PC-3 (cell line): ENCODE measurements at places on chromosomes 7 and 10. TPM values are rescaled to one million over a fixed set of nuclear protein-coding genes. Genes with fewer than 3 reads are reported as not detected.

DNA sequence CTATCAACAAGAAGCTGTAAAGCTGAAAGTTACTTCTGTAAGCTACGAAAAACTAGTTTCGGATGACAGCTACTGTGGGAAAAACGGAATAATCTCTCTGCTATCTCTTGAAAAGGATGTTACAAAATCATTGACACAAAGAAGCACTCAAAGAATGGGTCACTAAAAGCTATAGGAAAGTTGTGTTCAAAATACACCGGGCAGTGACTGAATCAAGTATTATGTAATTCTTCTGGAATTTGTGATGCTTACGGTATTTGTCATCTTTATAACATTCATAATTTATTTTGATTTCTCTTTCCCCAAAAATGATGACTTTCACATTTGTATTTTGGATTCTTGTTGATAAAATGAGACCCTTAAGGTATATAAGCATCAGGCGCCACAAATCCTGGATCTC is 112.1 kb upstream of the KLF6 start:
- DNase-seq = peak; percentile 57

- DNase-seq = peak; percentile 51
Measured at GRCh38 chr10:100183481-100183880, 2.3 kb downstream of the ERLIN1 start.

DNA sequence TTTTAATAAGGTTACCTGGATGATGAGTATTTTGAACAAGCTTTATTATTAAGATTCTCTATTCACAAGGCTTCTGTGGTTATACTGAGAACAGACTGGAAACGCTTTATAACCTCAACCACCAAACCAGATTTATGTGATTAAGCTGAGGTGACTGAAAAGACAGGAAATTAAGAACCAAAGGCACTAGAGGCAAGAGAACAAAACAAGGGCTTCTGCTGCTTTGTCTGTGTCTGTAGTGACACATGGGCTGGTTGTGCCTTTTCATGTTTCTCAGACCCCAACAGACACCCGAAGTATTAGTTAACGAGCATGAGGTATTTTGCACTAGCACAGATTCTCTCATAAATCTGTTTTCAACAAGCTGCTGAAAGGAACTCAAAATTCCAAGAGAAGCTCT is 64.4 kb downstream of the RAPGEF5 start:
- no peak for DNase-seq

- DNase-seq = peak; percentile 98
Measured at GRCh38 chr10:67819768-67820204, 18.2 kb downstream of the DNAJC12 start.

GRCh38 chr7:149284343-149284742 is 22.3 kb downstream of the ZNF783 start:
- no peak for DNase-seq

- DNase-seq = peak; percentile 75
Measured at GRCh38 chr7:46291050-46291438, 370.0 kb upstream of the IGFBP3 start.

DNA sequence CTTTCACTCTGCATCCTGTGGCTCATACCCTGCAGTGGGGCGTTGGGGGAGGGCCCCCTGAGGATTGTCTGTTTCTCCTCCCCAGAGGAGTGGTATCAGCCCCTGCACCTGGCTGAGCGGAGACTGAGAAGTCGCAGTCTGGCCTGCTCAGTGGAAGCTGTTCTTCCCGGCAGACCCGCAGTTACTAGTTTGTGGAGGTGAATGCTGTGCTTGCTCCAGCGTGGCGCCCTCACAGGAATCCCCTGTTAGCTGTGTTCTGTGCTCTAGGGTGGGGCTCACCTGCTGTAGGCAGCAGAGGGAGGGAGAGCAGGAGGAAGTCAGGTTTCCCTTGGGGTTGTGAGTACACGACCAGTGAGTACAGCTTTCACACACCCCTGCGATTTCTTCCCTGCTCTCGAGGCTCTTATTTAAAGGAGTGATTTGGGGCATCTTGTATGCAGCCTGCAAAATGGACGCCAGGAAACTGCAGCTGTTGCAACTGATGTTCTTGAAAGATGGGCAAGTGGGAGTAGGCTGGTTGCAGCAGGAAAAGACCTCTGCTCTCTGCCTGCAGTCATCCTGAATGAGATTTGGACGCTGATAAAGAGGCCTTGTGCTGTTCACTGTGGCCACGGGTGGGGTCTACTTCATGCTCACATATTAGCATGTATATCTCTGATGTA is 66.4 kb downstream of the HK1 start:
- DNase-seq = no peak

- peak; percentile 77 for DNase-seq
Measured at GRCh38 chr10:3805791-3806461, 20.9 kb upstream of the KLF6 start.

The TDRD1 gene
- not detected in 2 replicates for total RNA-seq

The CPXM2 gene
- total RNA-seq = not detected in 2 replicates
